A172 (cell line): ENCODE measurements at places on chromosomes 7 and 10. TPM values are rescaled to one million over a fixed set of nuclear protein-coding genes. Genes with fewer than 3 reads are reported as not detected.

Gene TMEM270
- total RNA-seq = 0.52 and 1.7 TPM in 2 replicates

DNA sequence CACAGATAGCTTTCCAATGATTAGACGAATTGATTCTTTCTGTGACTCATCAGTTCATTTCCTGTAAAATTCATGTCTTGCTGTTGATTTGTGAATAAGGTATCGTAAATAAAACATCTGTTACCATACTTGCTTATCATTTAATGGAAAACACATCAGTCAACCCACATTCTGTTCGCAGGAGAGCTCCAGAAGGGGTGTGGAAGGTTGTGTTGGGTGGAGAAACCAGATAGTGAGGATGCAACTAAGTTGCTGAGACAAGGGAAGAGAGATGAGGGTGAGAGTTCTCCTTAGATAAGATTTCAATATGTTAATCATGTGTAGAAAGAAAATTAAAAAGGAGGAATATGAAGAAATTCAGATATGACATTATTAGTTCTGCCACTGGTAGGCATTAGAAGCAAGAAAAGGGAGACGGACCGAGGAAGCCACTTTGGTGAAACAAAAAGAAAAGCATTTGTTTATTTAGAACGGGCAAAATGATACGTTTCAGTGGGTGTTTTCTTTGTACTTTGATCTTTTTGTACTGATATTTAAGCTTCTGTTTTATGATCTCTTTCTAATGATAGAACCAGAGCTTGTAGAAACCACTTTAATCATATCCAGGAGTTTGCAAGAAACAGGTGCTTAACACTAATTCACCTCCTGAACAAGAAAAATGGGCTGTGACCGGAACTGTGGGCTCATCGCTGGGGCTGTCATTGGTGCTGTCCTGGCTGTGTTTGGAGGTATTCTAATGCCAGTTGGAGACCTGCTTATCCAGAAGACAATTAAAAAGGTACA lies 7.8 kb downstream of the CD36 start:
- no peak for DNase-seq

DNA sequence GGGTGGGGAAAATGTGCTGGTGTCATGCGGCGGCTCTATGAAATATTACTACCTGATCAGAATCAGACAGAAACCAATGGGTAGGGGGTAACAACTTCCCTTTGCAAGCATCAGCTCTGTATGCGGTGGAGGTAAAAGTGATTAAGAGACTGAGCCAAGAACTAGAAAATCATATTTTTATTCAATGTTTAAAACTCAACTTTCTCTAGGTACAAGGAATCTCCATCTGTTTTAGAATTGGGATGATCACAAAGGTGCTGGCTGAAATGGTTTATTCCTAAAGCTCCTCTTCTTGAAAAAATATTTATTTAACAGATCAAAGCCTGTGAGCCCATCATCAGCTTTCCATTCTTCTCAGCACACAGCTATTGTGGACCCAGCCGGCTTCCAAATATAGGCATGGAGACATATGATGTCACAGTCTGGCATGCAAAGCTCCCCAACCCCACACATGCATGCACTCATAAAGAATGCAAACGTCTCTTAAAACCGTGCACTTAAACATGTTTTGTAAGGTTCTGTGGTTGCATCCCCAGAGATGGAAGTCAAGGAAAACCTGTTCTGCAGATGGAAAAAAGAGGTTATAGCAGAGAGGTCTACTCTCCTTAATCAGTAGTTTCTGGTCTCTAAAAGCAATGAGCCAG lies 126.0 kb downstream of the SKIDA1 start:
- peak; percentile 61 for DNase-seq

DNA sequence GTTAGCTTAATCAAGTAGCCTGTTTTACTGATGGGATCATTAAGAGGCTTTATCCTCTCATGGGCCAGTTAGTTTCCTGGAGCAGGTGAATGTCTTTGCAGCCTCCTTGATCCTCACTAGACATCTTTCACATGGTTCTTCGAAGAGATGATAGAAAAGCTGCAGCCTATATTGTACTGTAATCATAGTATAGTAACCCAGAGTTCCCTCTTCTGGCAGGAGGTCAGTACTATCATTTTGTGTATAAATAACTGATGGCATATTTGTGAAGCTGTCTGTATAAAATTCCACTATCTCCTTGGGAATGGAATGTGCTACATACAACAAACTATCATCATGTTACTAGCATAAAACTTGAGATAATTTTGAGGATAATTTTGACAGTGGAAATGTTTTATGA lies 123.8 kb upstream of the PRPS1L1 start:
- peak; percentile 44 for DNase-seq

GRCh38 chr7:130263130-130263529 lies 3.5 kb upstream of the CPA2 start:
- no peak for DNase-seq

GRCh38 chr10:75414527-75414926 lies 13.0 kb upstream of the ZNF503 start:
- DNase-seq = no peak

Gene NPC1L1
- total RNA-seq = not detected in 2 replicates

- peak; percentile 54 for DNase-seq
Measured at GRCh38 chr7:43431020-43431595, 151.8 kb upstream of the STK17A start.

DNA sequence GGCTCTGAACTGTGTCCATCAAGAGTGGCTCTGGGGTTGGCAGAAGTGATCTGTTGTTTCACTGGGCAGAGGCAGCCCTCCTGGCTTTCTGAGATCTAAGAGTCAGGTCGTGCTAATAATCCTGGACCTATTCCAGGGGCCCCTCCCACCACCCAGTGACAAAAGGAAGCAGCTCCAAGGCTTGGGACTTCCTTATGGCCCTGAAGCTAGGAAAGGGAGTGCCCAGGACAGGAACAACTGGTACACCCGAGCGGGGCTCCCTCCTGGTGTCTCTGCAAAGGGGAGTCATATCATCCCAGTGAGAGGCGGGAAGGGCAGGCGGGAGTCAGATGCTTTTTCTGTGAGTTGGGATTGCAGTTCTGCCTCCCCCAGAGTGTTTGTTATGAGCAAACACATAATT lies 32.3 kb downstream of the RPS24 start:
- no peak for DNase-seq

GRCh38 chr10:72597897-72598296 lies 28.0 kb downstream of the MICU1 start:
- no peak for DNase-seq

Gene AKR1C4
- total RNA-seq = not detected in 2 replicates

Gene XRCC2
- total RNA-seq = 9.3 and 10.8 TPM in 2 replicates

DNA sequence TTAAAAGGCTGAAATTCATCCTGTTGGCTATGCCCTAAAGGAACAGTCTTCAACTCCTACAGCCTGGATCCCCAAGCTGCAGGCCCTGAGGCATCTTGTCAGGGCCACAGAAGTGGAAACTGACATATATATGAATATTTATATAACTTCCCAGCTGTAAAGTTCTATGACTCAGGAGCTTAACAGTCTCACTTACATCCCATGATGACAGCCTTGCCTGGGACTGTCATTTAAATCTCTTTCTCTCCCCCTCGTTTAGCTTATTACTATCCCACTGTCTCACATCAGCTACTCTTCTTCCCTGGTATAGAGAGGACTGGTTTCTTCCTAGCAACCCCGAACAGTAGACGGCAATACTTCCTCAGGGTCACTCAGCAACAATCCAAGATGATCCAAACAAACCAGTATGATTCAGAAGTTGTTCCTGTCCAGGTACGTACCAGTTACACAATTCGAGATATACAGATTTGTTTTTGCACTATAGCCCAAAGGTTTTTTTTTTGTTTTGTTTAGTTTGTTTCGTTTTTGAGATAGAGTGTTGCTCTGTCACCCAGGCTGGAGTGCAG lies 22.7 kb downstream of the KIAA1549 start:
- DNase-seq = no peak

- DNase-seq = no peak
Measured at GRCh38 chr7:108222236-108222892, 92.2 kb upstream of the LAMB4 start.

Gene DNTT
- not detected in 2 replicates for total RNA-seq

DNA sequence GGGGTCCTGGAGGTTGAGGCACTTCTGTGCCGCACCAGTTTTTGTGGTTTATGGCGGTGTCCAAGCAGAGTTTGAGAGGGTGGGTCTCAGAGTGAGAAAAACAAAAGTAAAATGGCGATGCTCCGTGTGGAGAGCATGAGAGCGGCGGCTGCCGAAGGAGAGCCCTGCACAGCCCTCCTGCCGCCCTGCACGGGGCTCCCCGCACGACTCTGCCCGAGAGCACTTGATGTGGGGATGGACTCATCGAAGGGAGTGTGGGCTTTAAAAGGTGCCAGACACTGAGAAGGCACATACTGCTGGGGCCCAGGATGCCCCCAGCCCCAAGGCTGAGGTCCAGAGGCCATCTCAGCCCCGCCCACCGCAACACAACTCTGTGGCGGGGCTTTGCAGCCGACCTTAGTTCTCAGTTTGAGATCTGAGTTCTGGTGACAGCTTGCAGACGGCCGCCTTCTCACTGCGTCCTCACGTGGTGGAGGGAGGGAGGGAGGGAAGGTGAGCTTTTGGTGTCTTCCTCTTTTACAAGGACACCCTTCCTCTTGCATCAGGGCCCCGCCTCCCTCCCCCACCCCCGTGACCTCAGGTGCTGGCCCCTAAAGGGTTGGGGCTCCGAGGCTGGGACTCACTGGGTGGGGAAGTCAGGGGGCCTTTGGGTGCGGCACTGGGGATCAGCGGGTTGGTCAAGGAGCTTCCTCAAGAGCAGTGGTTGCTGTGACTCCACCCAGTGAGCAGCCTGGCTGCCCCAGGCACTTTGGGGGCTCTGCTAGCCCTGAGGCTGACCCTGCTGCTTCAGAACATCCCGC lies 69.1 kb downstream of the NKX6-2 start:
- no peak for DNase-seq

Gene PPP1R17
- not detected in 2 replicates for total RNA-seq

DNA sequence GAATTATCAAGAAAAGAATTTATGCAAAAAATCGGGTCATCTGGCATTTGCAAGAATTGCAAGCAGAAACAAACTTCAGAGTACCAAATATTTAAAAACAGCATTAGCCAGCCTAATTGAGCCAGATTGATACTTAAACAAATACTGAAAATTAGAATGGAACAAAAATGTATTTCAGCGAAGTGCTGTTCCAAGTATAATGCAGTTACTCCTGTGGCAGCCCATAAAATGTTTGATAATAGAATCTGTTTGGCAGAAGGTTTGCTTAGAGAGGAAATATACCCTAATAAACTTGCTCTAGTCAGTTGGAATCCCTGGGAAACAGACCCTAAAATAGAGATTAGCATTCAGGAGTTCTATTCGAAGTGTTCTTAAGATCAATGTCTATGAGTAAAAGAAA lies 835.1 kb upstream of the MBL2 start:
- no peak for DNase-seq

- DNase-seq = no peak
Measured at GRCh38 chr7:105530546-105530945, 1.5 kb upstream of the RINT1 start.

Gene OPALIN
- total RNA-seq = not detected in 2 replicates

- DNase-seq = no peak
Measured at GRCh38 chr10:35844686-35845085, 202.6 kb upstream of the FZD8 start.

- DNase-seq = no peak
Measured at GRCh38 chr7:96253441-96253840, 68.5 kb downstream of the SLC25A13 start.

DNA sequence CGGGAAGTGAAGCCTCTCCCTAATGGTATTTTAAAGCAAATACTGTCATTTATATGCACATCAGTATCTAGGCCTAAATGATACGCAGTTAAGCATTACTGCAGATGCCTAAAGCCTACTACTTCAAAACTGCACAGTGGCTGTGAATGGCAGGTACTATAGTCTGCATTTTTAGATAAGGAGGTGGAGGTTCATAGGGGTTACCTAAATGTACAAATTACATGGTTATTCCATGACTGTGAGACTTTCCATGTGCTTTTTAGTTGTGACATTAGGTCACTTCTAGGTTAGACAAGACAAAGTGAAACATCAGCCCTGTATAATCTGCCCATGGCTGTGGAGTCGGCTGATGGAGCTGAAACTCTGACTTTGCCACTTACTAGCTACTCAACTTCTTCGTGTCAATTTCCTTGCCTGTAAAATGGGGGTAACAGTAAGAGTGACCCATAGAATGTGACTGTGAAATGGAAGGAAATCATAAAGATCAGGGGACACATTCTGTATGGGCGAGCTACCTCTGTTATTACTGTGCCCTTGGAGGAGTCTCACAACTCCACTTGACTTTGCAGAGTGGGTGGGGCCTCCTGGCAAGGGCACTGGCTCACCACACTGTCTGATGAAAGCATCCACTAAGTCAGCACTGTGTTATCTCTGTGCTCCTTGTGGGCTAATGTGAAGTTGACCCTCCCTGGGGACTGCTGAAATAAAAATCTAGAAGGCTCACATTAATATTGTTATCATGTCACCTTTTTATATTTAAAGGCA lies 239.4 kb downstream of the TNS3 start:
- DNase-seq = no peak

Gene HOXA7
- not detected in 2 replicates for total RNA-seq

DNA sequence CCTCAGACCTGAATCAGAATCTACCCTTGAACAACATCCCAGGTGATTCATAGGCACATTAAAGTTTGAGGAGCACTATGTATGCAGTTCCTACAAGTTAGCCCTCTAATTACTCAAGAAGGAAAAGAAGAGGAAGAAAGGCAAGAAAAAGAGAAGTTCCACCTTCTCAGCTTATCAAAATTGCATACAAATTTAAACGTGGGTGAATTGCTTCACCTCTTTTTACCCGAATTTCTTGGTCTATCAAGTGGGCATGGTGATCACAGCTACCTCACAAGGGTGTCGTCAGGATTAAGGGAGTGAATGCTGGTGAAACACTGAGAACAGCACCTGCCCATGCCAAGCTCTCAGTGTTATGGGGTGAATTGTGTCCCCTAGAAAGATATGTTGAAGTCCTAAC lies 43.8 kb upstream of the PAPSS2 start:
- DNase-seq = no peak

DNA sequence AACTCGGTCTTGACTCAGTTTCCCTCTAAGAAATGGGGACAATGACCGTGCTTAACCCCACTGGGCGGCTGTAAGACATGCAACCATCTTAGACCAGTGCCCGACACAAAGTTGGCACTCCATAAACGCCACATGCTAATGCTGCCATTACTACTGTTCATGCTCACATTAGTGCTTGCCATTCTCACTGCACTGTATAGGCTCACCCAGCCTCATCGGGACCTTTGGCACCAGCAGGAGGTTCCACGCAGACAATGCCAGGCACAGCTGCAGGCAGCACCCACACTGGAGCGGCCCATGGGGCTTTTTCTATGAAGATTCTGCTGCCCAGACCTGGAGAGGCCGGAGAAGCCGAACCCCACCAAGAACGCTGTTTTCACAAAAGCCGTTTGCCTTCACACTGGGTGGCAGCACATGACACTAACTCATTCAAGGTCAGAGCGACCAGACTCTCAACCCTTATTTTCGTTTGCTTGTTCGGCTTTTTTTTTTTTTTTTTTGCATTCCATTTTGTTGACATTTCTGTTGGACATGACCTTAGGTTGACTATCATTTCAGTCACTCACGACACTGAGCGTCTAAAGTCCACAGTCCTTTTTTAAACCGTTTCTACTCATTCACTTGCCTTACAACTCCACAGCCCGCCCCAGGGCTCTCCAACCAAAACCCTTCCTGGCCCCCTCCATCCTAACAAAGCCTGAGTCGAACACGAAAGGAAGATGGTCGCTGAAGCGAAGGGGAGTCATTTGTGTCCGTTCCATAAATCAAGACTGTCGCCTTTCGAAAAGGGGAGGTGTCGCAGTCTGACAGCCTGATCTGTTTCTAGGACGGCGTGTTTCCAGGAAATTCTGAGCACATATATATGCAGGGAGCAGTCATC lies 124.4 kb upstream of the RNF32 start:
- no peak for DNase-seq

Gene ZC3HAV1L
- not detected in 2 replicates for total RNA-seq

- no peak for DNase-seq
Measured at GRCh38 chr10:104084482-104085142, 1.1 kb downstream of the COL17A1 start.

GRCh38 chr7:121105262-121105661 lies 116.8 kb downstream of the CPED1 start:
- DNase-seq = no peak
